ENCODE measurements at places on chromosomes 16 and 17. TPM values are rescaled to one million over a fixed set of nuclear protein-coding genes. Genes with fewer than 3 reads are reported as not detected.

Gene STH
- not detected for total RNA-seq

DNA sequence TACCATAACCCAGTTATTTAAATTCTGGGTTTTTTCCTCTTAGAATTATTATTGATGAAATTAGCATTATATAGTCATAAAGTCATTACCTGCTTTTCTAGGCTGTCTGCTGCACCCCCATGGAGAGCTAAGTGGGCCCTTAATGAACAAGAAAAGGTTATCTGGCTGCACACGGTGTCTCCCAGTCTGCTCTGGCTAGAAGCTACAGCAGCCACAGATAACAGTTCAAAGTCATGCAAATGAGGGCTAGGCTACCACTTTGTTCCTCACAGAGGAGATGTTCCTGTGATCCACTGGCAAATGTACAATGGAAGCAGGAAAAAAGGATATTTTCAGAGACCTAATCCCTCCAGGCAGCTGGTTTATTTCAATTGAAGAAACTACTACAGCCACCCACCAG is 112.1 kb downstream of the SNX11 start:
- H3K4me1 ChIP-seq = no peaks in the 10 kb centered on the region
- H3K27ac ChIP-seq = no peak overlapping the region
- DNase-seq = no peak

Gene KRTAP9-8
- not detected for total RNA-seq

Gene BCL6B
- not detected for total RNA-seq

- no peak for DNase-seq
- peaks cover 48% of the 10 kb centered on the region for H3K36me3 ChIP-seq
- no peaks in the 10 kb centered on the region for H3K4me1 ChIP-seq
Measured at GRCh38 chr17:49835472-49835871, 12.4 kb downstream of the TAC4 start.

Gene LYZL6
- not detected for total RNA-seq

Gene PTX4
- not detected for total RNA-seq

GRCh38 chr16:31916056-31916488 is 42.5 kb downstream of the ZNF267 start:
- no peaks in the 10 kb centered on the region for H3K27me3 ChIP-seq
- DNase-seq = no peak
- no peak overlapping the region for H3K27ac ChIP-seq
- H3K36me3 ChIP-seq = peaks cover 38% of the 10 kb centered on the region

Gene TAC4
- not detected for total RNA-seq

GRCh38 chr17:74012465-74012864 is 191.0 kb upstream of the RPL38 start:
- H3K4me3 ChIP-seq = no peak overlapping the region
- H3K27me3 ChIP-seq = no peaks in the 10 kb centered on the region

DNA sequence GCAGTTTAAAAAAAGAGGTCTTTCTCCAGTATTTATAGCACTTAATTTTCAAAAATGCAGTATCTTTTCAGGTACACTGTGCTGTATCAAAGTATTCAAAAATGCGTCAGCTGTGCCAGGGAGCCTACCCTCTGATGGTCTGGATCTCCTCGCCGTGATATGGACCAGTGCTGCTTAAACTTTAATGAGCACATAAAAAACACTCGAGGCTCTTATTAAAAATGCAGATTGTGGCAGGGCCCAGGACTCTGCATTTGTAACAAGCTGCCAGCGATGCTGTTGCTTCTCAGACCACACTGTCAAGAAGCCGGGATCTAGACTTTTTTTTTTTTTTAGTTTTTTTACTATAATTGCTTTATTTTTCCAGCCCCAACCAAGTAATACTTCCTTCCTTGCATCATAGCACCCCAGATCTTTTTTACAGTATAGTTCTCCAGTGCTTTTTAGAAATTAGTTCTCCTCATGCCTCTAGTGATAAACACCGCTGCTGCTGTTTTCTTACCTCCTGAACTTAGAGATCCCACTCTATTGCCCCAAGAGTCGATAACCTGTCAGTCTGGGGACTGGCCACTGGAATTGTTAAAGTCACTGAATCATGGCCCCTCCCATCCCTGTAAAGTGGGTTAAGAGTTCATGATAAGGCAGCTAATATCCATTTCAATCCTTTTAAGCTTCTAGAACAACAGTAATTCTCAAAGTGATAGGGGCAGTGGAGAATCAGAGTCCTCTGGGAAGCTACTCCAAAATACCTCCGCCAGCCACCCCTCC is 1.6 kb upstream of the SMARCD2 start:
- H3K27me3 ChIP-seq = no peaks in the 10 kb centered on the region
- H3K27ac ChIP-seq = peak overlapping the region; percentile 94
- no peaks in the 10 kb centered on the region for H3K36me3 ChIP-seq
- DNase-seq = no peak

Gene GPR179
- total RNA-seq = 0.06 TPM

- no peaks in the 10 kb centered on the region for H3K36me3 ChIP-seq
- H3K4me3 ChIP-seq = no peak overlapping the region
- DNase-seq = no peak
- H3K27ac ChIP-seq = no peak overlapping the region
- peaks cover 3% of the 10 kb centered on the region for H3K27me3 ChIP-seq
Measured at GRCh38 chr16:411576-412265, 10.0 kb downstream of the DECR2 start.

GRCh38 chr17:40678902-40679522 is 14.0 kb upstream of the KRT222 start:
- no peak overlapping the region for H3K27ac ChIP-seq
- H3K4me1 ChIP-seq = no peaks in the 10 kb centered on the region
- H3K27me3 ChIP-seq = peaks cover 9% of the 10 kb centered on the region
- H3K4me3 ChIP-seq = no peak overlapping the region
- H3K36me3 ChIP-seq = no peaks in the 10 kb centered on the region

DNA sequence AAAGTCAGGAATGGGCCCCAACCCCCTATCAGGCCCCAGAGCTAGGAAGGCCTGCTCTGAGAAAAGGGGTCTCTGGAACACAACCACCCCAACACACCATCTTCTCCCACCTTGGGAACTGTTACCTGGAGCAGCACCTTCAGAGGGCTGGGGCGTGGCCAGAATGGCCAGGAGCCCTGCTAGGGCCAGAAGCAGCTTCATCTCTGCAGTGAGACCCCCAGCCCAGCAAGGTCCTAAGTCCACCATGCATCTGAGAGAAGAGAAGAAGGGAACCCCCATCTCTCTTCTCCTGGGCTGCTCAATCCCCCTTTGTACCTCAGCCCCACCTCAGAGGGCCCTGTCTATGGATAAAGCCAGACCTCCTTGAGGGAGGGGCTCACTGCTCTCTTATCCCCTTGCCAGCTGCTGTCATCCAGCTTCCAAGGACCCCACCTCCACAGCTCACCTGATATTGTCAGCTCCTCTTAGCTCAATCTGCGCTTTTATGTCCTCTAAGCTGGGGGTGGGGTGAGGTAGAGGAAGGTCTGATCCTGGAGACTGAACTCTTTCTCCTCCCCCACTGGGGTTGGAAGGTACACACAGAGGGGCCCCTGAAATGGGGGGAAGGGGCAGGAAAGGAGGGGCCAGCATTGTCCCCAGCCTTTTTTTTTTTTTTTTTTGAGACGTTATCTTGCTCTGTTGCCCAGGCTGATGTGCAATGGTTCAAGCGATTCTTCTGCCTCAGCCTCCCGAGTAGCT is at the start of gene MPO:
TSS of gene MPO (minus strand) at position 456 of the 738 bp plus-strand sequence. CDS start at position 279, 177 bp downstream.
- no peaks in the 10 kb centered on the region for H3K36me3 ChIP-seq
- no peak within 1 kb of the TSS for H3K27ac ChIP-seq
- no peaks in the 10 kb centered on the region for H3K4me1 ChIP-seq
- H3K27me3 ChIP-seq = no peaks in the 10 kb centered on the region

Measured in T-cell (primary cell).